ENCODE measurements at places on chromosomes 5 and 9.

DNA sequence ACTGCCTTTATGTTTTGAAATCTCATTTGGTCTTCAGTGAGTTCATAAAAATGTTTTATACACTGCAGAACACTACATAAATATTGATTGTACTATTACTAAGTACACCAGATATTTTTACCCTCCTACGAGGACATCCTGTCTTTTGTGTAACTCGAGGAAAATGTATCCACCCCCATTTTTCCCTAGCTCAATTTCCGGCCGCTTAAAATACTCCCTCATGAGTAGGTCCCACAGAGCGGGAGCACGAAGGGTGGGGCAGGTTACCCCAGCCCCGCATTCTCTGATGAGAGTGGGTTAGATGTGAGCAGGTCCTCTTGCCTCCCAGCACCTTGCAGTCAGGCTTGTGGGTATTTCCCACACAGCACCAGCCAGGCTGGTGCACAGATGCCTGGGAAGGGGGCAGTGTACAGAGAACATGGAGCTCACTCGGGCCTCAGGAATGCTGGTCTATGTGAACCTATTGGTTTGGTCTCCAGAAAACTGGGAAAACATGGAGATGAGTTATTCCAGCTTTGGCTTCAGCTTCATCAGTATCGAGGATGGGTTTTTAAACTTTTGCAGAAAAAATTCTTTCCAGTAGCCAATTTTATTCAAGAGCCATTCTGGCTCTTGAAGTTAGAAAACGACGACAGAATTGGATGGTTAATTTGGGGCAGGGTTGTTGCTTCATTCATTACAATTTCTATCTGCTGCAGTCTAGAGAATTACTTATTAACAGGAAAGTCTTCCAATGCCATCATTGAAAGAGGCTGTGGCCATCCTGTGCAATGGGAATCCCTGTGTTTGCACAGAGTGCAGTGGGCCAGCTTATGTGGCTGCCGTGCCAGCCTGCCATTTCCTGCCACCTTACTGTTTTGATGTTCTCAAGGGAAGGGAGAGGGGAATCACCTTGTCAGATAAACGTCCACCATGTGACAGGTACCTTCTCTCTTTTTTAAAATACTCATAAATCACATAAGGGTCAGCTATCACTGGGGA lies 73.2 kb downstream of the WDR41 start:
- DNase-seq = no peak

DNA sequence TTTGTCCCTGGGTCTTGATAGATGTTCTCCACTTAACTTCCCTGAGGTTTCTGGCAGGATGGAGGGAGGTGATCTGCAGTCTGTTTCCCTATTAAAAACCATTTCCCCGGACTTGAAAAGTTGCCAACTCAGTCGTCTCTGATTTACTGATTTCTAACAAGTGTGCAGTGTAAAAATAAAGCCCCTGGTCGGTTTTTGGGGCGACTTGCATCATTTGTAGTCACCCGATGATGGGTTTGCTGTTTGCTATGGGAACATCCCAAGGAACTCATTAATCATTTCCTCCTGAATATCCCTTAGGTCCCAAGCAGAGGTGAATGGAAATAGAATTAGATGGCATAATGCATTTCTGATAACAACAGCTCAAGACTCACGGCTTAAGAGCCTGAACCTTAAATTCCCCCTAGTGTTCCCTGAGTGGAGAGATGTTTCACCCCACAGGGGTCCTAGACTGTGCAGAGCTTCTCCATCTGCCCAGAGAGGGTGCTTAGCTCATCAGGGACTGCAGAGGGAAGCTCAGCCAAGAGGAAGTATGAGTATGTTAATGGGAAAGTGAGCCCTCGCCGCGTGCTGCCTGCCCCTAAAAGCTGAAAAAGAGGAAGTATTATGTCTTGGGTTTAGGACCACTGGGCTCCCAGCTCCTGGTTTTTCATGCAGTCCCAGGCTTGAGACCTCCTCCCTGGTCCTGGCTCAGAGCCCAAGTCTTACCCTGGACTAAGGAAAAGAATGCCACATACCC lies 115.1 kb upstream of the DAP start:
- no peak for DNase-seq

- no peak for DNase-seq
These were observed 344.4 kb upstream of the NUDT12 start for GRCh38 chr5:103907001-103907400.

DNA sequence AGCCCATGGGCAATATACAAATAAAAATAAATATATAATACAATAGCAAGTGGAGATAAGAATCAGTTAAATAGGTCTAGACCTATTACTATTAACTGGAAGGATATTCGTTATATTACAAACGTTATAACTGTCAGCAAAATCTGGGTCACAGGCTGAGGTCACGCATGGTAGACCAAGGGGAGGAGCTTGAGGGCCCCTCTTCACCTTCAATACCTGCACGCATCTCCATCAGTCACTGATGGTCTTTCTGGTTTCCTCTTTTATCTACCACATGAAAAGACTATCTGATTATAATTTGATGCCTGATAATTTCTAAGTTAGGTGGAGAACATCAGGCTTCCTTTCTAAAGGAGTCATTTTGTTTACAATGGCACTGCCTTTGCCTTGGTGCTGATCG lies 43.2 kb downstream of the MAT2B start:
- DNase-seq = no peak

GRCh38 chr5:151107084-151107483 lies 26.2 kb upstream of the TNIP1 start:
- DNase-seq = no peak

GRCh38 chr5:10688651-10689171 lies 72.3 kb downstream of the DAP start:
- no peak for DNase-seq

- DNase-seq = no peak
These were observed 373.3 kb downstream of the TLE4 start for GRCh38 chr9:79945016-79945415.

DNA sequence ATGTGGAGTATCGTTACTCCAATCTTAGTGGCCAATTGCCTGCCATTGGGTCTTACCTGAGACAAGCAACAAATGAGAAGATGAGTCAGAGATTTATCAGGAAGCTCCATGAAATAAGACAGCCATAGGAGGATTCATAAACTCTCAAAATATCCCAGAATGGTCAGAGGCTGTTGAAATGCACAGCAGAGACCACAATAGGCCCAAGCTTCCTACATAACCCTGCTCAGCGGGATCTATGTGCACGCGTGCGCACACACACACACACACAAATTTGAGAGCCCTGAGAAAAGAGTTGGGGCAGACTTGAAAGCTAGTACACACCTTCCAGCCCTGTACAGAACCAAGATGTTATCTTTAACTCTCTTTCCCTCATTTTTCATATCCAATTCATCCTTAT lies 9.8 kb downstream of the UIMC1 start:
- DNase-seq = no peak

GRCh38 chr5:127987354-127988145 lies 96.0 kb upstream of the SLC12A2 start:
- no peak for DNase-seq

DNA sequence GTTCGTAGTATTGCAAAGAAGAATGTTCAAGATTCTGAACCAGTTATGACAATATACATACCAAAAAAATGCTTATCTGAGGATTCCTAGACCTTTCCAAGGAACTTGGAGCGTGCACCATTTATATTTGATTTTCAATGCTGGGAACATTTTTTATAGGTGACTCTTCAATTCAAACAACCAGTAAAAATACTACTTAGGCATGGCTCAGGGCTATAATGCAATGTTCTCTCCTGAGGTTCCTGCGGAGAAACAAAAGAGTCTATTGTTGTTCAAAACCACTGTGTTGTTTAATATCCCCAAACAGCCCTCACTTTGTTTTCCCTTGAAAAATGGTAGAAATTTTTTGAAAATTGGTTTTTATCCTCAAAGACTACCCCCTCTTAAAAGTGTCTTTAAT lies 335.7 kb upstream of the IZUMO3 start:
- DNase-seq = no peak

DNA sequence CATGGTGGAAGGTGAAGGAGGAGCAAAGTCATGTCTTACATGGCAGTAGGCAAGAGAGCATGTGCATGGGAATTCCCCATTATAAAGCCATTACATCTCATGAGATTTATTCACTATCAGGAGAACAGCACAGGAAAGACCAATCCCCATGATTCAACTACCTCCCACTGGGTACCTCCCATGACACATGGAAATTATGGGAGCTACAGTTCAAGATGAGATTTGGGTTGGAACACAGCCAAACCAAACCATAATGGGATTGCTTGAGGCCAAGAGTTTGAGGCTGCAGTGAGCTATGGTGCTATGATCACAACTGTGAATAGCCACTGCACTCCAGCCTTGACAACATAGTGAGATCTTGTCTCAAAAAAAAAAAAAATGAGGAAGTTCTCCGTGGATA lies 581.8 kb downstream of the TAF11L14 start:
- no peak for DNase-seq

GRCh38 chr9:72132052-72132451 lies 17.2 kb upstream of the GDA start:
- no peak for DNase-seq

- no peak for DNase-seq
These were observed 99.9 kb downstream of the MACIR start for GRCh38 chr5:103358305-103358995.

GRCh38 chr9:2174306-2174705 lies 159.2 kb downstream of the SMARCA2 start:
- DNase-seq = no peak

GRCh38 chr9:20496328-20496727 lies 126.0 kb downstream of the MLLT3 start:
- DNase-seq = no peak

- peak; percentile 7 for DNase-seq
These were observed 14.2 kb upstream of the AGGF1 start for GRCh38 chr5:77015938-77016569.

DNA sequence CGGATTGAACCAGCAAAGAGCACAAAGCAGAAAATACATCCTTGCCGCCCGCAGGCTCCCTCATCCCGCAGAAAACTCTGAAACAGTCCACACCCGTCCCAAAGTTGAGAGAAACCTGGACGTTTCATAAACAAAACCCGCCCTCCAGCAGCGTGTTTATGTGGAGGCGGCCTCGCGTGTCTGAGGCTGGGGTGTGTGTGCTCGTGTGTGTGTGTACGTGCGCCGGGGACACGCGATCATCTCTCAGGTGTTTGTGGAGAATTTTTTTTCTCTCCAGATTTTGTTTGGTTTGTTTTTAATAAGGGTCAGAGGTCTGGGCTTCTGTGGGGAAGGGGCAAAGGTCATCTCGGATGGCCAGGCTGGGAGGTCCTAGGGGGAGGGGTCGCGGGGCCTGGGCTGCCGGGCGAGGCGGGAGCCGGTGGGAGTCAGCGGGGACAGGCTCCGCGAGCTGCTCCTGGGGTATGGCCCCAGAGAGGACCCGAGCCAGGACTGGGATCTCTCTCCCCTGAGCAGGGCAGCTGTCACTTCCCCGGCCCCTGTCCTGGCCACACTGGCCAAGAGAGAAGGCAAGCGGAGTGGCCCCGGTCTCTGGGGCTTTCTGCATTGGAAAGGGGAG lies 206.4 kb downstream of the C9orf50 start:
- no peak for DNase-seq

GRCh38 chr5:138760448-138761110 lies 7.4 kb downstream of the CTNNA1 start:
- no peak for DNase-seq

DNA sequence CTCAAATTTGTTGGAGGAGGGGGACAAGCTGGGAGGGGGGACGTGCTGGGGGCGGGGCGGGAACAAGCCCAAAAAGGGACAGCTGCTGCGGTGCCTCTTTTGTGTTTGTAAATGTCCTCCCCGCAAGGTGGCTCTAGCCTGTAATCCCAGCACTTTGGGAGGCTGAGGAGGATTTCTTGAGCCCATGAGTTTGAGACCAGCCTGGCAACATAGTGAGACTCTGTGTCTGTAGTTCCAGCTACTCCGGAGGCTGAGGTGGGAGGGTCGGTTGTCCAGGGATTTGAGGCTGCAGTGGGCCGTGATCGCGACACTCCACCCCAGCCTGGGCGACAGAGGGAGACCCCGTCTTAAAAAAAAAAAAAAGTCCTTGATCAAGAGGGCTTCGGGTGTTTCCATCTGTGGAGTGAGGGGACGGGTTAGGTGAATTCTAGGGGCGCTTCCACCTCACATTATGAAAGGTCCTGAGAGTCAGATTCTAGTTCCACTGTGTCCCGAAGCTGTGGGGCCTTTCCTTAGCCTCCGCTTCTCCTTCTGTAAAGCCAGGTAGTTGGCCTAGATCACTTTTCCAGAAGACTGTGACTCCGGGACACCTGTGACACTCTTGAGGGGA lies 779 bp upstream of the CTNNA1 start:
- DNase-seq = no peak

- DNase-seq = no peak
These were observed 841.5 kb downstream of the DTWD2 start for GRCh38 chr5:118146824-118147223.

DNA sequence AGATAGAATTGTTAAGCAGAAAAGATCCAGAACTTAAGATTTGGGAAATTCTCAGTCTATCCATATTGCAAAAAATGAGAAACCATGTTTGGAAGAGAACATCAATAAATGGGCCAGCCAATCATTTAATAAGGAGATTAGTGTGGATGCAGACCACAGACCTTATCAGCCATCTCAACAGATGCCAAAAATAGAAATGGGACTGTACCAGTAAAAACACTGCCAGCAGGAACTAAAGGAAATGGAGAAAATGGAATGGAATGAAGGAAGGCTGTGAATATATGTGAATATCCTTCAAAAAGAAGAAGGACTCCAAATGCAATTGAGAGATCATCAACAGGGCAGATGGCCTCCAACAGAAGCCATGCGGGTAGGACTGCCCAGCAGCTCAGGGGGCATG lies 52.7 kb upstream of the ZNF618 start:
- no peak for DNase-seq

- no peak for DNase-seq
These were observed 82.3 kb downstream of the SLC38A9 start for GRCh38 chr5:55629815-55630214.

- DNase-seq = no peak
These were observed 6.2 kb downstream of the MAPKAP1 start for GRCh38 chr9:125700791-125701190.

DNA sequence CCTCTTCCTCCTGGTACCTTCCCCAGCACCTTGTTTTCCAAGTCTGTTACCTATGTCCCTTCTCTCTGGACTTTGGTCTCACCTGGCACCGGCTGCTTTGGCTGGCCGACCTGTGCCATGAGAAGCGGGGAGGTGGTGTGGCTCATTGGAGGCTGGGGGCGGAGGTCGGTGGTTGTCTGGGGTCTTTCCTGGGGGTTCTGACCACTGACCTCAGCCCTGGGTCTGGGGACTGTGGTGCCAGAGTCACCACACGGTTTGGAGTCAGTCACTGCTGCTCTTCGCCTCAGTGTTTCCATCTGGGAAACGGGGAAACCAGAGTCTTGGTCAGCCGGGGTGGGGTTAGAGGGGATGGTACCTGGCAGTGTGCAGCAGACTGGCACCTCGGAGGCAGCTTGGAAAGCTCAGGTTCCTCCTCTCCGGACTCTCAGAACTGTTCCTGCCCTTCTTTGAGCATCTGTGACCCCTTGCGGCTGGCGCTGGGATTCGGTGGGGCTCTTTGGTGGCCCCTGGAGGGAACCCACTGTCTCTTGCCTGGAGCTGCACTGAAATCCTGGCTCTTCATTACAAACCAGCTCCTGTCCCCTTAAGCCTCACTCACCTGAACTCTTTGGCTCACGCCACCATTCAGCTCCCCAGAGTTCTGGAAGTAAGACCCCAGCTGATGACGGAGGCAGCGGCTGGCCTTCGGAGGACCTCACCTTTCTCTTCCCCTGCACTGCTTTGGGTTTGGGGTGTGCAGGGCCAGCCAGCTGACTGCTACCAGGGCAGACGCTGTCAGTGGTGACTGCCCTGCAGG lies 4.1 kb upstream of the RXRA start:
- DNase-seq = no peak

Data from GF-D8 (cell line).